IMR-90 (cell line): ENCODE measurements at places on chromosomes 4 and X. TPM values are rescaled to one million over a fixed set of nuclear protein-coding genes. Genes with fewer than 3 reads are reported as not detected.

- no peak overlapping the region for H3K27ac ChIP-seq
- no peak overlapping the region for H3K4me3 ChIP-seq
- no peaks in the 10 kb centered on the region; the same call in 1 of the 2 replicates for H3K27me3 ChIP-seq
Observed at GRCh38 chr4:22531311-22532019, 15.6 kb upstream of the ADGRA3 start.

GRCh38 chr4:173936861-173937260, 346.6 kb downstream of the FBXO8 start:
- H3K4me3 ChIP-seq: no peak overlapping the region
- no peaks in the 10 kb centered on the region for H3K36me3 ChIP-seq
- H3K27me3 ChIP-seq: no peaks in the 10 kb centered on the region
- H3K4me1 ChIP-seq: no peaks in the 10 kb centered on the region

DNA sequence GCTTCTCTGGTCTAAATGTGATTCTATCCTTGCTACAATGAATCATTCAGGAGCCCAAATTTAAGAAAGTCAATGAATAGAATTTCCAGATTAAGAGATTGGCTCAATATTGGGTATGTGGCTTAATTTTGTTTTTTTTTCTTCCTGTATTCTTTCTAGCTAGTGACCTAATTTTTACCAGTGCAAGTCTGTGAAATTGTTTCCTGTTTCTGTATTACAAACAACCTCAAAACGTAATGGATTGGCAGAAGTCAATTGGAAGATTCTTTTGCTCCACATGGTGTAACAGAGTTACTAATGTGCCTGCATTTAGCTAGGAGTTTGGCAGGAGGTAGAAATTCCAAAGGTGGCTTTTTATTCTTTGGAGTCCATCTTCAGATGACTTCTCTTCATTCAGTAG, 17.6 kb downstream of the DYNLT3 start:
- no peaks in the 10 kb centered on the region for H3K36me3 ChIP-seq
- no peaks in the 10 kb centered on the region for H3K27me3 ChIP-seq
- peaks cover 3% of the 10 kb centered on the region; the same call in 1 of the 2 replicates for H3K4me1 ChIP-seq
- DNase-seq: no peak
- no peak overlapping the region for H3K4me3 ChIP-seq

- DNase-seq: no peak
- no peak overlapping the region for H3K4me3 ChIP-seq
- H3K27ac ChIP-seq: no peak overlapping the region
- H3K27me3 ChIP-seq: no peaks in the 10 kb centered on the region
- H3K4me1 ChIP-seq: no peaks in the 10 kb centered on the region
Observed at GRCh38 chr4:41043465-41043864, 170.9 kb downstream of the APBB2 start.

DNA sequence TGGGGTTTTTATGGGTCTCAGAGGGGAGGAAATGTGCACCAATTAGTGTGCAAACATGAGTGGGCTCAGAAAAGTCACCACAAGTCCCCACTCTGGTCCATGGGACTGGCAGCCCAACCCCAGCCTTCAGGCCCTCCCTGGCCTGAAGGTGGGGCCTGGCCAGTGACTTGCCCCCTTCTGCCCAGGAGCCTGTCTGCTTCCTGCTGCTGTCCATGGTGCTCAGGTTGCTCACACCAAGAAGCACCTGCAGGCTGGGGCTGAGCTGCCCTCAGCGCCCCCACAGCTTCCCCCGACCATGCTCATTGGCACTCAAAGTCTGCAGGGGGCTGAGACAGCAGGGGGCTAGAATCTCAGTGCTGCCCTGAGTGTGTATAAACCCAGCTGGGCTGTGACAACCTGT, 30.6 kb upstream of the GC start:
- H3K27me3 ChIP-seq: no peaks in the 10 kb centered on the region
- no peak overlapping the region for H3K4me3 ChIP-seq
- no peak for DNase-seq
- no peaks in the 10 kb centered on the region for H3K36me3 ChIP-seq
- H3K4me1 ChIP-seq: no peaks in the 10 kb centered on the region
- H3K27ac ChIP-seq: no peak overlapping the region

DNA sequence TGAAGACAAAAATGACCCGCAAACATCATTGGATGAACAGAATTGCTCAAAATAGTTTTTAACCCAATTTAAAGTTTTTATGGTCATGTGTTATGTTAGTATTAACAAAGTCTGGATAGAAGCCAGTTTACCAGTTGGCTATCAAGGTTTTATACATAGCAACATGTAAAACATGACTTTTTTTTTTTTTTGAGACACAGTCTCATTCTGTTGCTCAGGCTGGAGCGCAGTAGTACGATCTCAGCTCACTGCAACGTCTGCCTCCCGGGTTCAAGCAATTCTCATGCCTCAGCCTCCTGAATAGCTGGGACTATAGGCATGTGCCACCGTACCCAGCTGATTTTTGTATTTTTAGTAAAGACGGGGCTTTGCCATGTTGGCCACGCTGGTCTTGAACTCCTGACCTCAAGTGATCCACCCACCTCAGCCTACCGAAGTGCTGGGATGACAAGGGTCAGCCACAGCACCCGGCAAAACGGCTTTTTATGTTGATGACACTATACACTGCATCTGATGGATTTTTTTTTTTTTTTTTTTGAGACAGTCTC, 3.4 kb downstream of the SAT1 start:
- no peak overlapping the region for H3K4me3 ChIP-seq
- DNase-seq: no peak
- H3K4me1 ChIP-seq: no peaks in the 10 kb centered on the region
- no peak overlapping the region for H3K27ac ChIP-seq
- H3K36me3 ChIP-seq: peaks cover 2% of the 10 kb centered on the region; the same call in 1 of the 2 replicates

DNA sequence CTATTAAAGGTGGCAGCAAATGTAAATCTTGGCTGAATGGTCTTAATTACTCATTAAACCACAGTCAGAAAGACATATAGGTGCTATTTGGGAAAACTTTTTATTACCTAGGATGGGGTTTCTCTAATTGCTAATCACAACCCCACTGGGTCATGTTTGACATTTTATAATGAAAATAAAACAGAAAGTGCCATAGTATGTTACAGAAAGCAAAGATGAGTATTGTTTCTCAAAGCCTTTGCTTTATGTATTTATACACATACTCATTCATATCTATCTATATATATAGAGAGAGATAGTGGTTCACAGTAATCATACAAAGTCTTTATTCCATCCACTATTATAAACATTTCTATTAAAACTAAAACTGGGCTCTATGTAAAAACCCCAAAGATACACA, 18.2 kb downstream of the TMEM184C start:
- H3K36me3 ChIP-seq: peaks cover 19% of the 10 kb centered on the region
- no peak overlapping the region for H3K27ac ChIP-seq
- H3K4me1 ChIP-seq: no peaks in the 10 kb centered on the region
- no peak for DNase-seq

- H3K4me3 ChIP-seq: no peak overlapping the region
- H3K27me3 ChIP-seq: no peaks in the 10 kb centered on the region
- no peak overlapping the region for H3K27ac ChIP-seq
Observed at GRCh38 chr4:11773798-11774197, 345.1 kb upstream of the HS3ST1 start.

DNA sequence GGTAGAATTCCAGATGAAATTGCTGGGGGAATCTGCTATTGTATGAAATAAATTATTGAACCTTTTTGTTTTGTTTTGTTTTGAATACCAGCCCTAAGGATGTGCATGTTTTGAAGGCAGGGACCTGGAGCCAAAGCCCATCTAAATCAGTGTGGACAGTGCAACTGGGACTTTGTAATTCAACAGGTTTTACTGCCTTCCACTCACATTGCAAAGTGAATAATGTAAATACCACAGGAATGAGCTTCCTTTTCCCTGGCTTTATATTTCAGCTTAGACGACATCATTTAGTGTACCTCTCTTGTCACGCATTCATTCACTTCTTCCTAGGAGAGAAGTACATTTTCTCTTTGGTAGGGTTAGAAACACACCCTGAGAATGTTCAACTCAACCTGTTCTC, 795.0 kb downstream of the CENPC start:
- no peak overlapping the region for H3K27ac ChIP-seq
- H3K4me3 ChIP-seq: no peak overlapping the region
- no peaks in the 10 kb centered on the region for H3K4me1 ChIP-seq
- H3K27me3 ChIP-seq: no peaks in the 10 kb centered on the region

- no peaks in the 10 kb centered on the region for H3K4me1 ChIP-seq
- H3K36me3 ChIP-seq: no peaks in the 10 kb centered on the region
- H3K27ac ChIP-seq: no peak overlapping the region
- DNase-seq: no peak
- H3K27me3 ChIP-seq: no peaks in the 10 kb centered on the region
Observed at GRCh38 chr4:82076809-82077208, 297.0 kb downstream of the HNRNPD start.

GRCh38 chr4:25112366-25112994, 47.8 kb downstream of the SEPSECS start:
- no peak overlapping the region for H3K4me3 ChIP-seq
- H3K27me3 ChIP-seq: peaks cover 20% of the 10 kb centered on the region
- H3K36me3 ChIP-seq: no peaks in the 10 kb centered on the region

DNA sequence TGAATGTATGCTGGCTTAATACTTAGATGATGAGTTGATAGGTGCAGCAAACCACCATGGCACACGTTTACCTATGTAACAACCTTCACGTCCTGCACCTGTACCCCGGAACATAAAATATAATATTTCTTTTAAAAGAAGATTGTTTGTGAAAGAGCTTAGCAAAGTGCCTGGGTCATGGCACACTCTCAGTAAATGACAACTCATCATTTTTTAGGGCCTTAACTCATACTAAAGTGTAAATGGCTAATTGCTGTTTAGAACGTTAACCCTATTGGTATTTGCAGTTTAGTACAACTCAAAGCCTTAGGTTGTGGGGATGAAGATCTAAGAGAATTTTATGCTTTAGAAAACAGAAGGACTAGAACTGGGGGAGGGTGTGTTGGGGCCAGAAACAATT, 67.7 kb downstream of the SEL1L3 start:
- peak overlapping the region; percentile 46; the same call in 1 of the 2 replicates for H3K27ac ChIP-seq
- peaks cover 11% of the 10 kb centered on the region for H3K4me1 ChIP-seq
- H3K36me3 ChIP-seq: peaks cover 6% of the 10 kb centered on the region
- H3K4me3 ChIP-seq: no peak overlapping the region
- no peak for DNase-seq
- H3K27me3 ChIP-seq: no peaks in the 10 kb centered on the region

DNA sequence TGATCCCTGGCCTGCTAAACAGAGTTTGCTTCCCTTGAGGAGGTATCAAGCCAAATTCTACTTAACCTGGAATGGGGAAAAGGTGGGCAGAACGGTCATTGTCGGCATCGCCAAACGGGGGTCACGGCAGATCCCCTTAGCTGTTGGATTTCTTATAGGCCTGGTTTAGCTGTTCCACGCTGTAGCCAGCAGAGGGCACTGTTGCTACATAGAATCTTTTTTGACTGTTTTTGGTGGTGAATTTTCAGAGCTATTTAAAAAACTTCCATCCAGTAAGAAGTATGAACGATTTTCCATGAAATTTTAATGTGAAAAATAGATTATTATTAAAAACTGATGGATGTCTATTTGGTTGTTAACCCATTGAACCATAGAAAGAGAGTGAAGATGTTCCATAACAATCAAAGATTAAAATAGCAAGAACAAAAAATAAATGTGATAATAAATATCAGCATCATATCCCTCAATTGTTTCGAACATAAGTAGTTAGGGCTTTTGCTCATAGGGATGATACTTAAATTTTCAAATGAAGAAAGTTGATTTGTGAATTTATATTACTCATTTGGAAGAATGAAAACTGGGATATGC, 56.6 kb downstream of the LINC00632 start:
- no peaks in the 10 kb centered on the region for H3K27me3 ChIP-seq
- H3K4me1 ChIP-seq: no peaks in the 10 kb centered on the region
- H3K4me3 ChIP-seq: peak overlapping the region; percentile 49
- peak overlapping the region; percentile 24; the same call in 1 of the 2 replicates for H3K27ac ChIP-seq
- no peaks in the 10 kb centered on the region for H3K36me3 ChIP-seq

- DNase-seq: no peak
- H3K4me3 ChIP-seq: no peak overlapping the region
- H3K36me3 ChIP-seq: no peaks in the 10 kb centered on the region
- H3K27ac ChIP-seq: no peak overlapping the region
- H3K27me3 ChIP-seq: peaks cover 7% of the 10 kb centered on the region; the same call in 1 of the 2 replicates
Observed at GRCh38 chrX:1464971-1465285, 12.2 kb upstream of the ASMTL start.

GRCh38 chr4:149055624-149056023, 613.4 kb upstream of the NR3C2 start:
- H3K27me3 ChIP-seq: no peaks in the 10 kb centered on the region
- no peaks in the 10 kb centered on the region for H3K4me1 ChIP-seq
- no peak overlapping the region for H3K4me3 ChIP-seq
- H3K27ac ChIP-seq: no peak overlapping the region

- H3K27ac ChIP-seq: no peak overlapping the region
- peaks cover 6% of the 10 kb centered on the region for H3K27me3 ChIP-seq
- no peak for DNase-seq
- H3K4me3 ChIP-seq: no peak overlapping the region
- H3K4me1 ChIP-seq: no peaks in the 10 kb centered on the region
Observed at GRCh38 chr4:87278335-87278794, 44.3 kb downstream of the HSD17B13 start.

GRCh38 chrX:46866726-46867125, 29.9 kb downstream of the RP2 start:
- H3K27ac ChIP-seq: no peak overlapping the region
- H3K4me1 ChIP-seq: no peaks in the 10 kb centered on the region; the same call in 1 of the 2 replicates
- no peaks in the 10 kb centered on the region for H3K27me3 ChIP-seq
- H3K4me3 ChIP-seq: no peak overlapping the region
- DNase-seq: no peak

DNA sequence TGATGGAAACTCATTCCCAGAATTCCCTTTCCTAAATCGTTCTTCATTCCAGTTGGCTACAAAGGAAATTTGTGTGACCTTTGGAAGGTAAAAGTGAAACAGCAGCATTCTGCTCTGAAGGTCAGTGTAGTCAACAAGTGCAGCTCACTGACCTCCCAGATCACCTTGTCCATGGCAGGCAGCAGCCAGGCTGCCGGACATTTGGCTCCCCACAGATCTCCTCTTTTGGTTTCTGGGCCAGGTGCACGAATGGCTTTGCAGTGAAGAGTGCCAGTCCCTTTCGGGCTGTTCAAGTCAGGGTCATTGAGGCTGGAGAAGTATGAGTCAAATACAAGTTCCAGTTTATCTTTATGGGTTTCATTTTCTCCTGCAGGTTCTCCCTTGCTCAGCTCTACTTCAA, 14.3 kb downstream of the GPRIN3 start:
- no peak overlapping the region for H3K27ac ChIP-seq

NPFFR2 gene
- total RNA-seq: not detected in 2 replicates
